ENCODE measurements at places on chromosomes 11 and 22. TPM values are rescaled to one million over a fixed set of nuclear protein-coding genes. Genes with fewer than 3 reads are reported as not detected.

The PHETA2 gene
- polyA plus RNA-seq, result 8.8 TPM

The HTR3A gene
- not detected for polyA plus RNA-seq

The OR52E8 gene
- polyA plus RNA-seq, result not detected

The KDM4E gene
- not detected for polyA plus RNA-seq

All from ovary (tissue), 10 donors.